Kidney glomerular epithelial cell (primary cell): ENCODE measurements at places on chromosomes 16 and 17.

DNA sequence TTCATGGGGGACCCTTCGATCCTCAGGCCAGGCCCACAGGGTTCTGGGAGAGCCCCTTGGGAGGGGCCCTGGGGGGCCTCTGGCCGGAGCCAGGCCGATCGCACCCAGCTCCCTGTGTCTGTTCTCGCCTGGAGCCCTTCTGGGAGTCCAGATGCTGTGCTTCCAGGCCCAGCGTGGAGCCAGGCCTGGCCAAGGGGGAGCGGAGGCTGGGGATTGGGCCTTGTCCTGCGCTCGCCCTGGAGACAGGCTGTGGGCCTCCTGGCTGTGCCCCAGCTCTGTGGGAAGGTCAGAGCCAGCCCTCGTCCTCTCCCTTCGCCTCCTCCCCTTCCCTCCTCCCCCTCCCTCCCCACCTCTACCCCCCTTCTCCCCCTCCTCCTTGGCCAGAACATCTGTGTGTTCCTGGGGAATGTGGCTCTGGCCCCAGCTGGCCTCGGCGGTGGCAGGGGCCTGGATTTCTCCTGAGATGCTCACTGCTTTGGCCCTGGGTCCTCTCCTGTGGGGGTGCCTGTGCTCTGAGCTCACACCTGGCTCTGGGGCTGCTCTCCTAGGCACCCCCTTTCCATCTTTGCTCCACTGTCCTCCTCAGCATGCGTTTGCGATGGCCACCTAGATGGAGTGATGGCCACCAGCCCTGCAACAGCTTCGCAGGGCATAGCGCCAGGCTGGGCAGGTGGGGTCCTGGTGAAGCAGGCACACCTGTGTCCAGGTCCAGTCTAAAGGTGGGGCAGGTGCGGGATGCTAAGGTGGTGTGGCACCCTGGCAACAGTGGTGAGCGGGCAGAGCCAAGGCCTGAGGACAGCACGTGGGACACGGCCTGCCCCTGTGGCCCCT is 90.6 kb upstream of the CIBAR2 start:
- no peak for DNase-seq

DNA sequence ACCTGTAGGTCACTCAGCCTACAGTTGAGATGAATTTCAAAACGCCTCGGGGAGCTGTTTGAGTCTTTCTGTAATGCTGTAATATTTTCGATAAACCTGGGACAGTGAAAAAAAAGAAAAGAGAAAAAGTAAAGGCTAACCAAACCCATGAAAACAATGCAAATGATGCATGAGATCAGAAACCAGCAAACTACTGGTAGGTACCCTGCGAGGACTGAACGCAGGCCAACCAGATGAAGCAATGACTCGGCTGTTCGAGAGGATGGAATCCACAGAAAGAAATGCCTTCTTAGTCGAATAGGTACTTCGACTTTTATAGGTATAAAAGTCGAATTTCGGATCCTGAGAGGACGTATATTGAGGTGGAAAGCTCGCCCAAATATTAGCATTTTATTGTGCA is 509 bp upstream of the ATAD5 start:
- DNase-seq = no peak

DNA sequence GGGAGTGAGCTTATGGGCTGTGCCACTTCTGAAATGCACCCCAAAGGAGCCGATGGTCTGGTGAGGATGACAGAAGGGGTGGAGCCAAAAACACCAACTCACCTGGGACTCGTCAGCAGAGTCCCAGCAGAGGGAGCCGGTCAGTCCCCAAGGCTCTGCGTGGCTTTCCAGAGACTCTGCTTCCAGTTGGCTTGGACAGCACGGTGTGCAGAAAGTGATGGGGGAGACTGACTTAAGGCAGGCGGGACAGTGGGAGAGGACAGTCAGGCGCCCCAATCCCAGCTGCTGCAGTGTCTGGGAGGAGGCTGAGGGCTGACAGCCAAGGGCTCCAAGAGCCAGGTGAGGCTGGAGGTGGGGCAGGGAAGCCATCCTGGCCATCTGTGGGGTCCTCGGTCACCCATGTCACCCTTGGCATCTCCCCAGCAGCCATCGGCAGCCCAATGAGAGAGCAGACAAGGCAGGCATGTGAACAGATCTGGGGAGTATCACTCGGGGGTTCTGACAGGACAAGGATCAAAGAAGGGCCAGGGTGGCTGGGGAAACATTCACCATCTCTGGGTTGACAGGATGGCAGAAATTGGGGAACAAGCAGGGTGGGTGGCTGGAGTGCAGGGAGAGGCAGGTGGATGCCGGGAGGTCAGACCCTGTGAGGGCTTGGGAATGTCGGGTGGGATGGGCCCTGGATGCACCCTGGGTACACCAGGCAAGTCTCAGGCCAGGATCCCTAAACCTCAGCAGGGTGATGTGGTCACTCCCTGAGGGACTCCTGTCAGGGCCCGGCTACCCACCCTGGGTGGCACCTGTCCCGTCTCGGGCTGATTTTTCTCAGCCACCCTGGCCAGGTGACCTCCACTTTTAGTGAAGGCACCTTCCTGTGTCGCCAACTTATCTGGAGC is 8.9 kb upstream of the KRTAP17-1 start:
- peak; percentile 5 for DNase-seq

DNA sequence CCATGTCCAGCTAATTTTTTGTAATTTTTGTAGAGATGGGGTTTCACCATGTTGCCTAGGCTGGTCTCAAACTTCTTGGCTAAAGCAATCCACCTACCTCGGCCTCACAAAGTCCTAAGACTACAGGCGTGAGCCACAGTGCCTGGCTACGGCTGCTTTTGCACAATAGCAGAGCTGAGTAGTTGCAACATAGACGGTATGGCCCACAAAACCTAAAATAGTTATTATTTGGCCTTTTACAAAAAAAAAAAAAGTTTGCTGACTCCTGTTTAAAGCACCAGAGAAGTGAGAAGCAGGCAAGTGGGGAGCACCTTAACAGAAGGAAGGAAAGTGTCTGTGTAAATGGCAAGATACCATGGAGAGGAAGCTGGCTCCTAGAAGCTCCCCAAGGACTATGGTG is 5.3 kb upstream of the HSF5 start:
- no peak for DNase-seq

- no peak for DNase-seq
Observed at GRCh38 chr17:75442168-75443103, 14.0 kb upstream of the TMEM94 start.

- peak; percentile 99 for DNase-seq
Observed at GRCh38 chr16:85395207-85395912, 217.8 kb upstream of the GSE1 start.

DNA sequence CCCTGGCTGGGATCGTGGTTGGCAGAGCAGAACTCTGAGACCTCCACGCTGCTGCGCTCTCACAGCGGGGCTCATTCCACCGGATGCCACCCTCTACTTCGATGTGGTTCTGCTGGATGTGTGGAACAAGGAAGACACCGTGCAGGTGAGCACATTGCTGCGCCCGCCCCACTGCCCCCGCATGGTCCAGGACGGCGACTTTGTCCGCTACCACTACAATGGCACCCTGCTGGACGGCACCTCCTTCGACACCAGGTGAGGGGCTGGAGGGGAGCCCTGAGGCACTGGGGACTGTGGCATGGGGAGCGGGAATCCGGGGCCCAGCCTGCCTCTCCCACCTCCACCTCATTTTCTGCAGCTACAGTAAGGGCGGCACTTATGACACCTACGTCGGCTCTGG is 5.2 kb downstream of the FKBP10 start:
- DNase-seq = no peak

GRCh38 chr16:56966093-56966475 is 4.3 kb downstream of the CETP start:
- DNase-seq = no peak

GRCh38 chr17:34243364-34244320 is 11.4 kb upstream of the CCL2 start:
- no peak for DNase-seq

DNA sequence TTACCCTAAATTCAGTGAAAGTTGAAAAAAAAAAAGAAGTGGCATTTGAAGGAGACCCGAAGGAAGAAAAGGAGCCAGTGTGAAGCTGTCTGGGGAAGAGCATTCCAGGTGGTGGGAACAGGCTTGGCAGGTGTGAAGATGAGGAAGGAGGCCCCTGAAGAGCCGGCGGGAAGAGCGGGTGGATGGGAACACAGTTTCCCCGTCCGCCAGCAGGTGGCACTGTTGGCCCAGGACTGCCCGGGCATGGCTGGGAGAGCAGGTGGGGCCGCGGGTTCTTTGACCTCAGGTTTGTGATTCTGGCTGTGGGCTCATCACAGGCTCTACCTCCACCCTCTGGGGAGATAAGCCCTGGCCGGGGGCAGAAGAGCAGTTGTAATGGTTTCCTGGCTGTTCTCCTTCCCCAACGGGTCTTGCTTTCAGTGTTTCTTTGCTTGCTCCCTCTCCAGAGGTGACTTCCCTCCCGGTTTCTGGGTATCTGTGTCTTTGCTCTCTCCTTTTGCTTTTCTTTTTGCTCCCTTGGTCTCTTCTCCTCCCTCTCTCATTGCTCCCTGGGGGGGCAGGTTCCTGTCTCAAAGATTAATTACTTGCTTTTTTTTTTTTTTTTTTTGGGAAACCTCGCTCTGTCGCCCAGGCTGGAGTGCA is 32.3 kb downstream of the RAP1GAP2 start:
- peak; percentile 20 for DNase-seq

DNA sequence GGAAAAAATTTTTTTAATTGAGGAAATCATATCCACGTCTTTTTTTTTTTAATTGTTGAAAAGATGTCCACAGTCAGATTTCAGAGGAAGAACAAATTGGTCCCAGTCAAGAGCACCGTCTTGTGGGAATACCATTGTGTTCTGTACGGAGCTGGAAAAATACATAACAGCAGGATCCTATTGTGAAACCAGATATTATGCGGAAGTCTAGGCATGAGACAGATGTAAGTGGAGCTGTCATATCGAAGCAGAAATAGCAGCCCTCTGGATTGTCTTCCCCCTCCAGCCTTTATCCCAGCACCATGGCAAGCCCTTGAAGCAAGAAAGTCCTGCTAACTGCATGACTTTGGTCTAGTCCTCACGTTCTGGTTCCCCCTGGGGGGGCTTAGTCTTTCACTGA is 391.6 kb upstream of the ASIC2 start:
- no peak for DNase-seq

DNA sequence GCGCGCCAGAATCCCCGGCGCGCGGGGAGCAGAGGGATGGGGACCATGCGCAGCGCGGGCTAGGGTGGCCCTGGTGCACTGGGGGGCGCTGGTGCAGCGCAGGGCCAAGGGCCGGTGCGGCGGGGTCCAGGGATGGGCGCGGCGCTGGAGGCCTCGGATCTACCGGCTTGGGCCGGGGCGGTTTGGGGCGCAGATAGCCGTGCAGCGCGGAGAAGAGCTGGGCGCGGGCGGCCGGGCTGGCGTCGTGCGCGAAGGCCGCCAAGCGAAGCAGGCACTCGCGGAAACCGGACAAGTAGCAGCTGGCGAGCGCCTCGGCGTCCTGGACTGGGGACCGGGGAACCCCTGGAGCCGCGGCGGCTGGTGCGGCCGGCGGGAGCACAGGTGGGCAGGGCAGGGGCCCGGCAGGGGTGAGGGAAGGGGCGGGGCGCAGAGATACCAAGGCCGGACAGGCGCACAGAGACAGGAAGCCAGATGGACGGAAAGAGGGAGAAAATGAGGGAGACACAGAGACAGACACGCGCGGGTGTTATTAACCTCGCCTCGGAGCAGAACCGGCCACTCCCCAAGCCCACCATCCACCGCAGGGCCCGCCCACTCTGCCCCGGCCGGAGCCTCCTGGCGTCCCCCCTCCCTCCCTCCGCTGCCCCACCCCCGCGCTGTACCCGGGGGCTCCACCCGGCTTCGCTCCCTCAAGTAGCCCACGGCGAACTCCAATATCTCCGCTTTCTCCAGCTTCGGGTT is 2.1 kb downstream of the HES7 start:
- peak; percentile 41 for DNase-seq

GRCh38 chr17:42122371-42123303 is at the start of gene HSPB9:
HSPB9 (plus strand) TSS chr17:42122804; CDS start chr17:42122851, 47 bp downstream.
- DNase-seq = no peak
